CD4-positive, alpha-beta T cell (primary cell): ENCODE measurements at places on chromosomes 5 and 9.

DNA sequence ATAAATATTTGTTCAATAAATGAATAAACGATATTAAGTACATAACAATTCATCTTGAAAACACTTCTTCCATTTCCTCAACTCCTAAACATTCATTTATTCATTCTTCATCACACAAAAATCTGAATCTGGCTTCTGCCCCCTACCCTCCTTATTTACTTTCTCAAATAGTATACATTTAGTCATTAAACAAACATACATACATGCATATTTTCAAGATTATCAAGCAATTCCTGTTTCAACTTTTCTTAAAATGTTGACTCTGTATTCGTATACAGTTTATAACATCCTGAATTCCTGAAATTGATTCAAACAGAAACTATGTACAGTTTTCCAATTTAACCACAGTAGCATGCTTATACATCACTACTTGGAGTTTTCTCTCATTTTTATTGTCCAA is 129.0 kb downstream of the MUSK start:
- no peak for DNase-seq
- no peaks in the 10 kb centered on the region for H3K4me1 ChIP-seq
- H3K27me3 ChIP-seq: no peaks in the 10 kb centered on the region
- no peak overlapping the region for H3K4me3 ChIP-seq

DNA sequence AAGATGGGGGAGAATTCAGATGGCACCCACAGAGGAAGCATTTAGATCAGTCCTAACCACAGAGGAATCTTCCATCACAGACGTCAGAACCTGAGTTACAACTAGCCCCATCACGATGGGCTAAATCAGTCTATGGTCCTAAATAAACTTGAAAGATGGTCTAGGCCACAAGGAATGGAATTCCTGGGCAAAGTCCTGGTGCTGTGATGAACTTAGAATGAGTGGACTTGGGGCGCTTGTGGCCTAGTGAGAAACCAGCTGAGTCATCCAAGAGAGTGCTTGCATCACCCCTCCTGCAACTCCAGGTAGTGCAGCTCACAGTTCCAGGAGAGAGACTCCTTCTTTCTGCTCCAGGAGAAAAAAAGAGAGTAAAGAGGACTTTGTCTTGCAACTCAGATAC is 722.9 kb upstream of the RGMB start:
- no peaks in the 10 kb centered on the region for H3K4me1 ChIP-seq
- H3K36me3 ChIP-seq: no peaks in the 10 kb centered on the region
- no peak overlapping the region for H3K4me3 ChIP-seq
- H3K27ac ChIP-seq: no peak overlapping the region
- DNase-seq: no peak
- no peaks in the 10 kb centered on the region for H3K27me3 ChIP-seq

- H3K4me1 ChIP-seq: no peaks in the 10 kb centered on the region
- H3K4me3 ChIP-seq: no peak overlapping the region
- H3K36me3 ChIP-seq: peaks cover 7% of the 10 kb centered on the region
- H3K27ac ChIP-seq: no peak overlapping the region
Measured at GRCh38 chr5:62460578-62460983, 48.0 kb downstream of the IPO11 start.

GRCh38 chr9:31677415-31677814 is 707.0 kb upstream of the ACO1 start:
- DNase-seq: no peak
- H3K27me3 ChIP-seq: no peaks in the 10 kb centered on the region
- H3K36me3 ChIP-seq: no peaks in the 10 kb centered on the region
- no peaks in the 10 kb centered on the region for H3K4me1 ChIP-seq

DNA sequence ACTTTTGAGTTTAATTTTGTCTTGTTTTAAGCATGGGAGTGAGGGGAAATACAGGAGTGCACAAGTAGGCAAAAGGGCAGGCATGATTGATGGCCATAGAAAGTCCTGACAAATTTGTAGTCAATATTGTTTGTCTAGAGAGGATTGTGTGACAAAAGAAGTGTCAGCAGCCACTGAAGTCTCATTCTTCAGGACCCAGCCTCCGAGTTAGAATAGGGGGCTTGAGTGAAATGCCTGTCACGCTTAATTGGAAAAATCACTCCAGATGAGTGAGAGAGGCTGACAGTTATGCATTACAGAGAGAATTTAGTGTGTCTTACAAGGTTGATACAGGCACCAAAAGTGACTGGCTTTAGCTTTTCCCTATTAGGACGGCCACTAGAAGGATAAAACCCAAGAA is 81.9 kb upstream of the RPS23 start:
- peaks cover 24% of the 10 kb centered on the region for H3K4me1 ChIP-seq
- H3K4me3 ChIP-seq: no peak overlapping the region
- no peaks in the 10 kb centered on the region for H3K27me3 ChIP-seq

- no peak for DNase-seq
- H3K27ac ChIP-seq: no peak overlapping the region
- no peak overlapping the region for H3K4me3 ChIP-seq
- no peaks in the 10 kb centered on the region for H3K4me1 ChIP-seq
- H3K36me3 ChIP-seq: no peaks in the 10 kb centered on the region
Measured at GRCh38 chr9:16309469-16310271, 560.8 kb downstream of the BNC2 start.

- peaks cover 21% of the 10 kb centered on the region for H3K27me3 ChIP-seq
- peaks cover 4% of the 10 kb centered on the region for H3K4me1 ChIP-seq
- H3K27ac ChIP-seq: no peak overlapping the region
- no peaks in the 10 kb centered on the region for H3K36me3 ChIP-seq
- DNase-seq: no peak
- no peak overlapping the region for H3K4me3 ChIP-seq
Measured at GRCh38 chr5:135833961-135834638, 363 bp upstream of the SLC25A48 start.

GRCh38 chr5:1217596-1218206 is 7.5 kb upstream of the SLC6A18 start:
- DNase-seq: no peak
- no peaks in the 10 kb centered on the region for H3K4me1 ChIP-seq
- no peaks in the 10 kb centered on the region for H3K36me3 ChIP-seq

- no peak overlapping the region for H3K27ac ChIP-seq
- H3K27me3 ChIP-seq: no peaks in the 10 kb centered on the region
- DNase-seq: no peak
- H3K4me3 ChIP-seq: no peak overlapping the region
- no peaks in the 10 kb centered on the region for H3K36me3 ChIP-seq
Measured at GRCh38 chr5:143011585-143011984, 241.4 kb downstream of the ARHGAP26 start.

GRCh38 chr9:107852891-107853290 is 363.3 kb upstream of the KLF4 start:
- DNase-seq: no peak
- no peaks in the 10 kb centered on the region for H3K36me3 ChIP-seq
- H3K27me3 ChIP-seq: no peaks in the 10 kb centered on the region
- H3K4me1 ChIP-seq: no peaks in the 10 kb centered on the region
- no peak overlapping the region for H3K27ac ChIP-seq
- H3K4me3 ChIP-seq: no peak overlapping the region

GRCh38 chr5:149618581-149619248 is 37.4 kb downstream of the ARHGEF37 start:
- peak; percentile 30 for DNase-seq
- H3K4me1 ChIP-seq: no peaks in the 10 kb centered on the region
- no peaks in the 10 kb centered on the region for H3K36me3 ChIP-seq
- H3K27ac ChIP-seq: no peak overlapping the region
- no peaks in the 10 kb centered on the region for H3K27me3 ChIP-seq
